ENCODE measurements at places on chromosomes 2 and 18.

GRCh38 chr2:14324308-14324707 is 308.2 kb upstream of the LRATD1 start:
- DNase-seq, result no peak

- no peak for DNase-seq
Observed at GRCh38 chr18:25923193-25923592, 167.2 kb downstream of the SS18 start.

GRCh38 chr2:74544634-74545033 is 9.1 kb downstream of the LOXL3 start:
- no peak for DNase-seq

DNA sequence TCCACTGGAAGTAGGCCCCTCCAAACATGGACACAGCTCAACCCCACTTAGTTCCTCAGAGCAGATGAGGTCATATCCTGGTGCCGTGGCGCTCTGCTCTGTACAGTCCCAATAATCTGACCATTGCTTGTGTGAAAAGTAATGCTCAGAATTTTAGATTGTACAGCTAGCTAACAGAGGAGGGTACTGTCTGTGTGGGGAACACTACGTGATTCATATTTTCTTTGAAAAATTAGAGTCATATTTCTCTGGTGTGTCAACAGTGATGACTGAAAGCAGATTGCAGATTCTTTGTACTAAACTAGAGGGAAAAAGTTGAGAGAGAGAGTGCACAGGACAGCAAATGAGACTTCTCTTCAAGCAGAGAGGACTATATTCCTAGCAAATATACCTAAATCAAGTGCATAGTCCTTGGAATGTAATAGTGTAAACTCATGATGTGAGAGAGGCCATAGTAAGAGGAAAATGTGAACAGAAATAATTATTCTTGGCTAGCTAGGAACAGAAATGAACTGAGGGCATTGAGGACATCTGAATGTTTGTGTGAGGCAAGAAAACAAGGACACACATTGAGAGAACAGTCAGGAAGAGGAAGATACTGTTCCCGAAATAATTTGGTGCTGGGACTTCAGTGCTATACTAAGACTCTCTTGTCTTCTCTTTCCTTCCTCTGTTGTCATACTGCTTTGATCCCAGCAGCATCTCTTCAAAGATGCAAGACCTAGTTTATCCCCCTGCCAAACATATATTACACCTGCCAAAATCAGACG is 157.0 kb upstream of the RND3 start:
- no peak for DNase-seq

- DNase-seq, result no peak
Observed at GRCh38 chr2:132731441-132731840, 61.4 kb upstream of the LYPD1 start.

DNA sequence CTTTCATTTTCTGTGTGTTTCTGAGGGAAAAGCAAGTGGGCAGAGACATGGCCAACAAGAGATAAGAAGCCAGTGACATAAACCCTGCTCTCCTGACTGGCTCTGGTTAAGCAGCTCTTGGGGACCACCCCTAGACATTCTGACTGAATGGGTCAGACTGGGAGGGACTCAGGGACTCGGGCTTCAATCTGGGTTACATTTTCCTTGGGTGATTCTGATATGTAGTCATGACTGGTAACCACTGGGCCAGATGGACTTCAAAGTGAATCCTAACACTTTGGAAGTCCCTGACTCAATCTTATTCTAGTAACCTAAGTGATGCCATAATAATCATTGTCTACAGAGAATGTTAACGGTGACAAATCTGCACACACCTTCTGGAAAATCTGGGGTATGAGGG is 397.8 kb downstream of the NBAS start:
- DNase-seq, result no peak

DNA sequence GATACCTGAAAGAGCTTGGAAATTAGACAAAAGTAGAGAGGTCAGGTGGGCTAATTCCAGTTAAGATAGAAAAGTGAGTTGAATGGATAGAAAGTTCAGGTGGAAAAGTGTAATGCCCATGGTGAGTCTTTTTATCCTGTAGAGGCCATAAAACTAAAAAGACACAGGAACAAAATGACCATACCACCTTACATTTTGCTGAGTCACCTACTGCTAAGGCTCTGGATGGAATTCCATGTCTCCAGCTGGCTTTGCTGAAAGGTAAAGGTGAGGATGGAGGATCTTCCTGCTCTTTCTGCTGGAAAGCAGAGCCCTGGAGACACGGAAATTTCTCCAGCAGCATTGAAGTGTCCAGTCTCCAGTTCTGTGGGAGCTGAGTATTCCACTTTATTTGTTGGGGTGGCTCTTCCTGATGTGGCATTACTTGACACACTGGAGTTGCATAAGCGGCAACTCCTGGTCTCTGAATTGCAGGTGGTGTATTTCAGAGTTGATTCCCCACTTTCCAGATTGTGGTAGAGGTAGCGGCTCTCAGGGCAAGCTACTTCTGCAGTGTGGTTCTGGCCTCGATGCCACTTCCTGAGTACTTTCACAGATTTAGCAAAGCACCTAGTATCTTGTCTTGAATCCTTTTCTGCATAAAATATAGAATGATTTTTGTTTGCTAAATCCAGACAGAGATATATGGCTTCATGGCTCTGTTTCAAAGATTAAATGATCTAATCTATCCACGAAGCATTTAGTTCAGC is 10.7 kb downstream of the IL1RL2 start:
- DNase-seq, result no peak

GRCh38 chr2:39730685-39731302 is 48.3 kb downstream of the THUMPD2 start:
- no peak for DNase-seq

DNA sequence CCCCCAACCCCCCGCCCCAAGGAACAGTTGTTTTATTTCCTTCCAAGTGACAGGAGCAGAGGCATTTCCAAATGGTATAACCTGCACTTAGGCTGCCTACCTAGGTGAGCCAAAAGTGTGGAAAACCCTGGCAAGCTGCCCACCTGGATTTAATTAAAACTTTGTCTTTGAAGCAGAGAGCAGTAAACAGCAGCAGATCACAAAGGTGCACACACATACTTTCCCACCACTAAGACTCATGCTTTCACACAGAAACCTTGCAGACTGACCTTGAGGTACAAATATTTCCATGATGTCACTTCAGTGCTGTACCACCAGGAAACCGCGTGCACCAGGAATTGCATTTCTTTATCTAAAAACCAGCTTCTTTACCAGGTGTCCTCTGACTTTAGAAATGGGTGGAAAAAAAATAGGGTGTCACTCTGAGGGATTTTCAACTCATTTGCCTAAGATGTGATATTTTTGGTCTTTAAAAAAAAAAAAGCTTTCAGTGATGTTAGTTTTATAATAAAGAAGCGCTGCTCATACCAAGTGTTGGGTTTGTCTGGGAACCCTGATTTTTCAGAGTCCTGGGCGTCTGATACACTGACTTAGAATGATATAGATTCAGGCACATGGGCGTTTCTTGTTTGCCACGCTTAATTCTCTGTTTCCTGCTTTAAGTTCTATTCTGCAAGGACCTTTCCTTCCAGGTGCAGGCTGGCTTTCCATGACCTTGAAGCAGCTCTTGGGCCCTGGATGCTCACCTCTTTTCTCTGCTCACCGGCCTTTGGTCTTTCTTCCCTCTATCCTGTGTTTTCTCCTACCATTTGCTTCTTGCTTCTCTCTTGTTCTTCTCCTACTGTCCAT is 70.7 kb upstream of the BCL2L11 start:
- no peak for DNase-seq

GRCh38 chr2:239814861-239815601 is 210.1 kb downstream of the NDUFA10 start:
- no peak for DNase-seq

DNA sequence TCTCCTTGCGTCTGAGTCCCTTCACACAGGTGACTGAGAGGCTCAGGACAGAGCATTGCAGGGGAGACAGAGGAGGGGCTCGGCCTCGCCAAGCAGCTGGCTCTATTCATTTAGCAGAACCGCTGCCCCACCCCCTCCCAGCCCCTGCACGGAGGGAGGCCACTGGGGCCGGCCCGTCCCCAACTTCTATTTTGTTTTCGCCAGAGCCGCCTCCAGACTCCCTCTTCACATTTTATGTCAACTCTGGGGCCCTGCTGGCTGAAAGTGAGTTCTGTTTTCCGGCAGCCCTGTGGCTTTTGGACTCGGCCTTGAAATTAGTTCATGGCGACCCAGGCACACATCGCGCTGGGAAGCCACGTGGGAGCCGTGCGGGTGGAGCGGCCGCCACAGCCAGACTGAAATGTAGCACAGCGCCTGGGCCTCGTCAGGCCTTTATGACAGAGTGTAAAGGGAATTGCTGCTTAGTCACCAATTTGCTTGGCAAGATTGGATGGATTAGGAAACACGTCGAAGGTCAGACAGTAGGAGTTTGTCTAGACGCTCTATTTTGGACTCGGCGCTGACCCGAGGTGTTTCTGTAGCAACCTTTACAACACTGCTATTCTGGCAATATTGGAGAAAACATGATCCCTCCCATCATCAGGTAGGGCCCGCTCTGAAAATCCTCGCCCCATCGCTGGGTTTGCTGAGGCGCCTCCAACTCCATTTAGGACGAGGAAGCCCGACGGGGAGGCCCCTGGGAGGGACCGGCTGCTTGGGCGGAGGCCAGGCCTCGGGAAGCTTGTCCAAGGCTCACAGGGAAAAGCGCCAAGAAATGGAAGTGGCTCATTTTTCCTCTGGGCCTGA is 90.7 kb upstream of the CTDP1 start:
- DNase-seq, result no peak

DNA sequence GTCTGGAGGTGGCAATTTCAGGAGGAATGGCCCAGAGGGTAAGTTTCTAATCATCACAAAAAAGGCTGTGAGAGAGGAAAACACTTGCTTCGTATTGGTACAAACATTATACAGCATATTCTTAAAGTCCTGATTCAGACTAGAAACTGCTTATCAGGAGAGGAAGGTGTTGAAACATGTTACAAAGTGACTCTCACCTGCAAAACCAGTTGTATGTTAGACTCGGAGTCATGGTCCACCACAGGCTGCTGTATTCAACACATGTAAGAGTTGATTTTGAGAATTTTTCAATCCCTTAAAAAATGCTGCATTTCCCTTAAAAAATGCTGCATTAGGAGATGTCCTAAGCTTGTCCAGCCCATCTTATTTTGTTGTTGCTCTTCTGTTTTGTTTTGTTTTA is 61.5 kb downstream of the MBP start:
- DNase-seq, result no peak

GRCh38 chr2:236338495-236339184 is 74.4 kb upstream of the ASB18 start:
- no peak for DNase-seq

- no peak for DNase-seq
Observed at GRCh38 chr2:234172066-234172465, 121.6 kb downstream of the SPP2 start.

All from stimulated activated CD4-positive, alpha-beta T cell treated with anti-CD3 and anti-CD28 coated beads, Interleukin-1b, Interleukin-23, amount 100 ng/mL, for 1 hour (primary cell).